Kidney (tissue), 22 donors: ENCODE measurements at places on chromosomes 12 and 14.
A peak's percentile ranks its signal among the peaks of the same experiment; 100 is the strongest.

DNA sequence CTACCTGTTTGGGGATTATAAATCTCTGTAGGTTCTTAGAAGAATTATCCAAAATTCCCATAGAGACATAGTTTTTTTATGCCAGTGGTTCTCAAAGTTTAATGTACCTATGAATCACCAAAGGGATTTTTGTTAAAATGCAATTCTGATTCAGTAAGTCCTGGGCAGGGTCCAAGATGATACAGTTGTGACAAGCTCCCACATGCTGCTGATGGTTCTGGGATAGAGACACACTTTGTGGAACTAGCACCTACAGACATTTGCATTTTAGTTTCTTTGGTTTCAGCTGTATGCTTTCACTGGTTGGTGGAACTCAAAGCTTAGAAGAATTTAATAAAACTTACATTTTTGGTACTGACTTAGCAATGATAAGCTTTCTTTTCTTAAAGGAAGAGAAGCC is 80.4 kb downstream of the PTCSC3 start:
- DNase-seq: no peak
- H3K4me3 ChIP-seq: no peak overlapping the region
- no peaks in the 10 kb centered on the region for H3K36me3 ChIP-seq
- H3K27me3 ChIP-seq: no peaks in the 10 kb centered on the region

DNA sequence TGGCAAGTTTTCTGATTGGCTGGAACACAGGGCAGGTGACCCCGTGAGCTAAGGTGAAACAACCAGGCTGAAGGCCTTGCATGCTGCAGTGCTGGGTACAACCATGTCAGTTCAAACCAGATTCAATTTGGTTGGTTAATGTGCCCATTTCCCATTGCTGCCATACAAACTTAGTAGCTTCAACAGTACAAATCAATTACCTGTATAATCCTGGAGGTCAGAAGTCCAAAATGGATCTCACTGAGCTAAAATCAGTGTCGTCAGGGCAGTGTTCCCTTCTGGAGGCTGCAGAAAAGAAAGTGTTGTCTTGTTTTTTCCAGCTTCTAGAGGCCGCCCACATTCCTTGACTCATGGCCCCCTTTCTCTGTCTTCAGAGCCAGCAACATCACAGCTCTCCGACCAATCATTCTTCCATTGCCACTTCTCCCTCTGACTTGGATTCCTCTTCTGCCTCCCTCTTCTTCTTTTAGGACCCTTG is 221.7 kb downstream of the ZFP36L1 start:
- no peak overlapping the region for H3K27ac ChIP-seq
- H3K4me1 ChIP-seq: peaks cover 6% of the 10 kb centered on the region
- H3K27me3 ChIP-seq: no peaks in the 10 kb centered on the region

DNA sequence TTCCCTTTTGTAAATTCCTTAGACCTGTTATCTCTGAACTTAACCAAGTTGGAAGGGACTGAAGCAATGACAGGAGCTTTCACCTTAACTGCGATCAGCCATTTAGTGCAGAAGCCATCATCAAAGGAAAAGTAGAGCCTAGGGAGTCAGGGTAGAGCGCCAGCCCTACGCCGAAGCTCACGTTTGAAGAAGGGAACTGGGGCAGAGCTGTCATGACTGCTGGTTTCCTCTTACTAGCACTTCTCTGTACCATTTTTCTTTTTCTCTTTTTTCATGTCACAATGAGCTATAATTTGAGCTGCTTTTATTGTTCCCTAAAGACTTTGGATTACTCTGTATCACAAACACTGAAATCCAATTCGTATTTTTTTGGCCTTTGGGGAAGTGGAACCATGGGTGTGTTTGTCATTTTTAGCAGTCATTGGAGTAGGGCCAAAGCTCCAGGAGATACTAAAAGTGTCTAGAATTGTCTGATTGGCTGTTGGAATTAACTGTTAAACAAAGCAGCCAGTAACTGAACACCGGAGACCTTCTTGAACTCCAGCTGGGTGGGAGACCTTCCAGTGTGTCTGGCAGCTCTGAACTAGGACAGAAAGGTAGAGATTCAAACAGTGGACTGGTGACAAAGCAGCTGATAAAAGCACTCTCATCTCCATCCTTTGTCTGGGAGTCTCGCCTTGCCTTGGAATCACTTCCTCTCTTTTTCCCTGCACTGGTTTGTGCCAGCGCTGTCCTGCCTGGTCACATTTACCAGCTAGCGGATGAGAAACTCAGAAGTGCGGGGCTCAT is 9.1 kb downstream of the MTRFR start:
- no peak overlapping the region for H3K27ac ChIP-seq
- H3K4me3 ChIP-seq: no peak overlapping the region
- no peaks in the 10 kb centered on the region for H3K36me3 ChIP-seq

DNA sequence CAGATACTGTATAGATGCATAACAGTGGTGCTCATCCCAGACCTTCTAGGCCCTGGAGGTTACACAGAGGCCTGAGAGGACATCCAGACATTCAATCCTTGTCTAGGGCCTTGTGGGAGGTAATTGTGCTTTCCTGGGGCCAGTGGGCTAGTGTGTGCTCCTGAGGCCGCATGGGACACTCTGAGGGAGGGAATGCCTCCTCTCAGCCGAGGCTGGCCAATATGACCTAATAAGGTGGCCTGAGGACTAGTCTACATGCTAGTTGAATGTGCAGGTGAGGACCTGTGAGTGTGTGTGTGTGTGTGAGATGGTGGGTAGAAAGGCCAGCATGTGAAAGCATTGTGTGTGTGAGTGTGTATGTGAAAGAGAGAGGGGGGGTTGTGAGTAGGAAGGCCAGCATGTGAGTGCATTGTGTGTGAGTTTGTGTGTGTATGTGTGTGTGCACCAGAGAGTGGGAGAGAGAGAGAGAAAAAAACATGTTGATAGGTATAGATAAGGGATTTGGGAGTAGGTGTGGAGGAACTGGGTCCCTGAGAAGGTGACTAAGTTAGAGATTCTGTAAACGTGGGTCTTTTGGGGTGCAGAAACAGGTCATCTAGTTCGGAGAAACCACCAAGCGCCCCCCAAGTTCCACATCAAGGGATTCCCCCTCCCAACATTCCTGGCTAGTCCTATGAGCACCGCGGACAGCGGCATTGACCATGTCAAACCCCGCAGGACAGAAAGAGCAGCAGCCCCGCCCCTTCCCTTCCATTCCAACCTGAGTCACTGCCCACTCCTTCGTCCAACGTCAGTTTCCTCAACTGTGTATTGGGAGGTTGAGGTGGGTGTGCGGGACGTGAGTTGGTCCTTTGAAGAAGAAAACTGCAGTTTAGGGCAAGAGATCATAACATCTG is 9.7 kb upstream of the KRT81 start:
- H3K27ac ChIP-seq: no peak overlapping the region
- H3K4me1 ChIP-seq: no peaks in the 10 kb centered on the region
- no peaks in the 10 kb centered on the region for H3K27me3 ChIP-seq
- H3K4me3 ChIP-seq: no peak overlapping the region
- DNase-seq: no peak

DNA sequence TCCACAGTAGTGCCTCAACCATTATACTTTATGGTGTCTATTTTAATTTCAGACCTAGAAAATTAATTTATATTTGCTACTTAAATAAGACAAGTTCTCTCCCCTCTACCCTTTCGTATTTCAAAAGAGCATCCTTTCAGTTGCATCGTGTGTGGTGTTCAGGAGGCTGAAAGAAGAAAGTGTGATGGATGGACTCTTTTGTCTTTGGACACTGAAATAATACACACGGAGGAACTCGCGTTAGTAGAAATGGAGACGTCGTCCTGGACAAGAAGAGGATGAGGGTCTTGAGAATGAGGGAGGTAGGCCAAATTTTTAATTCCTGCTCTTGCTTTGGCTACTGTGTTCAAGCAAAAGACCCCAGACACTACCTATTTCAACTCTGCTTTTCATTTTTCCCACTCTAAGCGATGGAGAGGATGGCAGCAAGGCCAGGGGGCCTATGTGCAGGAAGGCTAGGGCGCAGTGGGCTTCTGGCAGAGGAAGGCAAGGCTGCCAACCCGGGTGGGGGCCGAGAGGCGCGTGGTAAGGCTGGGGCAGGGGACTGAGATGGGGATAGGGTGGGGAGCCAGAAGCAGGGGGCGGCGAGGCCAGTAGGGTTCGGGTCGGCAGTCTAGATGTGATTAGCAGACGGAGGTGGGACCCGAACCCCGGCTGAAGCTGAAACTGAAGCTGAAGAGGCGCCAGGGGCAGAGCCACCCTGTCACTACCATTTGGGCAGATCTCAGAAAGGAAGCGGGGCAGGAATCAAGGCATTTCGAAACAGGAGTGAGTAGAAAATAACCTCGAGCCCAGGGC is 722 bp downstream of the TMED8 start:
- peak overlapping the region; percentile 72 for H3K4me3 ChIP-seq
- no peaks in the 10 kb centered on the region for H3K27me3 ChIP-seq
- H3K36me3 ChIP-seq: no peaks in the 10 kb centered on the region
- peak; percentile 72 for DNase-seq
- peak overlapping the region; percentile 15 for H3K27ac ChIP-seq

DNA sequence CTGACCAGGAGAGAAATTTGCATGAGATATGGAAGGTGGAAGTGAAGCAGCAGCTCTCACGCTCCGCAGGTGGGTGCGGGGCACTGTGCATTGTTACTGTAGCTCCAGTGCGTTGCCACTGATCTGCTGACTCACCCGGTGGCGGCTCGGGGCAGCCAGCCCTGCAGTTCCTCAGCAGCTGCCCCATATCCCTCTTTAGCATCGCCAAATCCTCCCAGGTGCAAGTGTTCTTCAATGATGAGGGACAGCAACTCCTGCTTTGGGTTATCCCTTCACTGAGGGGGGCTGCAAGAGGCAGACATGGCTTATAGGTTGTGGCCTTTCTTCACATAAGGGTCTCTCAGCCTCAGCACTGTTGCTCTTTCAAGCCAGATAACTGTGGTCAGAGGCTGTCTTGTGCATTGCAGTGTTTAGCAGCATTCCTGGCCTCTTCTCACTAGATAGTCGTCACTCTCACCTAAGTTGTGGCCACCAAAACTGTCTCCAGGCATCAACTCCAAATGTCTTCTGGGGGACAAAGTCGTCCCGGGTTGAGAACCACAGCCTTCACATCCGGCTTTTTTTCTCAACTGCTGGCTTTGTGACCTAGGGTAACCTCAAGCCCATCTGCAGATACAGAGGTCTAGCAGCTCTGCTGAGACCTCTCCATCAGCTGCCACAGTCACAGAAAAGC is 180.8 kb downstream of the EFCAB11 start:
- no peaks in the 10 kb centered on the region for H3K27me3 ChIP-seq
- H3K4me1 ChIP-seq: no peaks in the 10 kb centered on the region
- no peak overlapping the region for H3K27ac ChIP-seq
- no peak overlapping the region for H3K4me3 ChIP-seq
- H3K36me3 ChIP-seq: no peaks in the 10 kb centered on the region

DNA sequence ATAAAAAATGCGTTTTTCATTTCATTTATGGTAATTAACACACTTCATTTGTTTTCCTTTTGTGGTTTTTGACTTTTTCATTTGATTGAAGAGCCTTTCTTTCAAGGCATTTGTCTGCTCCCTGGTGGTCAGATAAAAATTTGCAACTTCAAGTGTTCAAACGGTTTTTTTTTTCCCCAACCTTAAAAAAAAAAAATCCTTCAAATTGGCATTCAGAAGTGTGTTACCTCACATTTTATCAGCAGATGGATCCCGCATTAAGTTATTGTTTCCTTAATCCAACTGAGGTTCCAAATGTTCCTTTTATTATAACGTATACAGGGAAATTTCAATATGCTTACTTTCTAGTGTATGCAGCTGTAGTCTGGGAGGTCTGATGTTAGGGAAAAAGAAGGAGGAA is 47.2 kb downstream of the MYF5 start:
- H3K27ac ChIP-seq: no peak overlapping the region
- no peak overlapping the region for H3K4me3 ChIP-seq
- H3K4me1 ChIP-seq: no peaks in the 10 kb centered on the region
- H3K27me3 ChIP-seq: no peaks in the 10 kb centered on the region
- no peaks in the 10 kb centered on the region for H3K36me3 ChIP-seq
- DNase-seq: peak; percentile 65

- no peaks in the 10 kb centered on the region for H3K4me1 ChIP-seq
- H3K4me3 ChIP-seq: no peak overlapping the region
- H3K27ac ChIP-seq: no peak overlapping the region
- DNase-seq: no peak
- H3K27me3 ChIP-seq: no peaks in the 10 kb centered on the region
These were observed 7.3 kb downstream of the PPP2R5E start for GRCh38 chr14:63535918-63536317.

- H3K4me1 ChIP-seq: no peaks in the 10 kb centered on the region
- H3K4me3 ChIP-seq: no peak overlapping the region
- H3K27ac ChIP-seq: no peak overlapping the region
These were observed 40.8 kb upstream of the NRXN3 start for GRCh38 chr14:78129375-78129774.

GRCh38 chr12:67504026-67504425 is 144.5 kb upstream of the DYRK2 start:
- no peak overlapping the region for H3K27ac ChIP-seq
- no peaks in the 10 kb centered on the region for H3K4me1 ChIP-seq
- H3K4me3 ChIP-seq: no peak overlapping the region
- no peaks in the 10 kb centered on the region for H3K27me3 ChIP-seq
- DNase-seq: no peak

DNA sequence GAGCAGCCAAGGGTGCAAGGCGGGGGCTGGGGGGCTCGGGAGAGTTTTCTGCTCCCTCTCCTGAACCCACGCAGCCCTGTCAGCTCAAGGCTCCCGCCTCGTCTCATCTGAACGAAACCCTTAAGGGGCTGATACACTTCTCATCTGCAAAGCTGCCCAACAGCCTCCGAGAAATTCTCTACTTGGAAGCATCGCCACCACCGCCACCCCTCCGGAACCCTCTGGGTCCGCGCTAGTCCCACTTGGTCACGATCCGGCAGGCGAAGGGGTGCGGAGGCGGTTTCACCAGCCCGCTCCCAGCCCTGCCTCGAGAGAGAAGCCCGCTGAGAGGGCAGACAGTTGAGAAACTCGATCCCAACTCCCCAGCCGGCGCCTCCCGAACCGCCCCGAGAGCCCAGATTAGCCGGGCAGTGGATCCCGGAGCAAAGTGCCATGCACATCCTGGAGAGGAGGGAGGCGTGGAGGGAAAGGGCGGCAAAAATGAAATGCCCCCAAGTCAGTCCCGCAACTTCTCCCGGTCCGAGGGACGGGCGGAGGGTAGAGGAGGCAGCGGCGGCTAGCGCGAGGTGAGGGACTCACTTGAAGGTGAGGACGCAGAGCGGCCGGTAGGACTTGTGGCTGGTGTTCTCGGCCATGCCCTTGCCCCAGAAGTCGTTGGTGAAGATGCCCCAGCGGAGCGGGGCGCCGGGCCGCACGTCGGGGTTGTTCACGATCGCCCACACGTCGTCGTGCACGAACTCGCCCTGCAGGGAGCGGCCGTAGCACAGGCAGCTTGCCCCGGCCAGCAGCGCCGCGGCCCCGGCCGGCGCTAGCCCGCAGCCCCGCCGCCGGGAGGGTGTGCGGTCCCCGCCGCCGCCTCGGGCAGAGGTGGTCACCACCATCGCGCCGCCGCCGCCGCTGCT is 620 bp downstream of the TMTC1 start:
- no peaks in the 10 kb centered on the region for H3K36me3 ChIP-seq
- H3K27ac ChIP-seq: peak overlapping the region; percentile 56
- H3K4me1 ChIP-seq: no peaks in the 10 kb centered on the region
- H3K4me3 ChIP-seq: peak overlapping the region; percentile 77

GRCh38 chr14:54902521-54903420 is at the start of gene GCH1:
TSS of gene GCH1 (minus strand) at chr14:54902826. CDS start at chr14:54902663, 163 bp downstream.
- peak within 1 kb of the TSS; percentile 87 for H3K4me3 ChIP-seq
- H3K27ac ChIP-seq: peak within 1 kb of the TSS; percentile 81
- no peaks in the 10 kb centered on the region for H3K36me3 ChIP-seq
- H3K27me3 ChIP-seq: no peaks in the 10 kb centered on the region

GRCh38 chr12:96036765-96037455 is 1.5 kb upstream of the LTA4H start:
- peaks cover 4% of the 10 kb centered on the region for H3K4me1 ChIP-seq
- H3K27ac ChIP-seq: no peak overlapping the region
- H3K4me3 ChIP-seq: no peak overlapping the region
- H3K36me3 ChIP-seq: no peaks in the 10 kb centered on the region
- no peak for DNase-seq
